ENCODE measurements at places on chromosomes 6 and 20. TPM values are rescaled to one million over a fixed set of nuclear protein-coding genes. Genes with fewer than 3 reads are reported as not detected.

- H3K36me3 ChIP-seq: no peaks in the 10 kb centered on the region
- H3K27ac ChIP-seq: peak overlapping the region; percentile 81
- peak overlapping the region; percentile 46 for H3K4me3 ChIP-seq
- no peak for DNase-seq
- H3K27me3 ChIP-seq: no peaks in the 10 kb centered on the region
These were observed 185.9 kb downstream of the PDE7B start for GRCh38 chr6:136037242-136037875.

- peaks cover 42% of the 10 kb centered on the region for H3K4me1 ChIP-seq
- H3K27me3 ChIP-seq: no peaks in the 10 kb centered on the region
- peak overlapping the region; percentile 98 for H3K27ac ChIP-seq
- DNase-seq: no peak
These were observed 565 bp downstream of the QKI start for GRCh38 chr6:163414946-163415619.

DNA sequence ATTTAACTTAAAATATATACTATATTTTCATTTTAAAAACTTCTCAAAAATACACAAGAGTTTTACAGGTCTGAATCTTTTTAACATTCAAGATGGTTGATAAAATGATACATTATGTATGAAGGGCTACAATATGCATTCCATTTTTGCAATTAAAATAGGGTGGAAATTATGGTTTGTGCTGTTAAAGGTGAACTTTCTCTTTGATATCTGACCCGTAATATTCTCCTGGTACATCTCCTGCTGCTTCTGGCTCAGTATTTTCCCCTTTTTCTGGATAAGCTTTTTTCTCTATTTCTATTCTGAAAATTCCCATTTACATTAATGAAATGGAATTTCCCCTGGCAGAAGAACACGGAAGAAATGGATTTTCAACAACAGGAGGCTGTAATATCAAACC is 27.4 kb upstream of the LCA5 start:
- no peak for DNase-seq
- no peak overlapping the region for H3K4me3 ChIP-seq
- no peaks in the 10 kb centered on the region for H3K36me3 ChIP-seq
- H3K4me1 ChIP-seq: no peaks in the 10 kb centered on the region

- no peak for DNase-seq
- no peaks in the 10 kb centered on the region for H3K4me1 ChIP-seq
- no peak overlapping the region for H3K4me3 ChIP-seq
These were observed 78.1 kb upstream of the EZR start for GRCh38 chr6:158897236-158897635.

DNA sequence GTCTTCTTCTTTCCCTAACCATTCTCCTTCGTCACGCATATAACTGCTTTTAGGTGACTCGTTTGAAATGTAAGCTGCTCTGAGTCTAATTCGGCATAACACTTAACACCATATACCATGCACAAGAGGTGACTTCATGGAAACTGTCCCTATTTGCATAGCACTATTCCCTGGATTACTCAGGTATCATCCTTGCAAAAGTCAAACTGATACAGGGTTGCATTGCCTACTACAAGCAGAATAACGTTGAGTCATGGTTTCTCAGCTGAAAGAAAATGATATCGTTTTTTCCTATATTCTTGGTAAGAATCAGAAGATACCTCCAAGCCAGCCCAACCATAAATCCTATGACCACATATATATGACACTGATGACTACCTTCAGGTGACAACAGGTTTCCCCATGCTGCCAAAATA is 227.5 kb downstream of the ATXN1 start:
- no peaks in the 10 kb centered on the region for H3K27me3 ChIP-seq
- no peak for DNase-seq
- no peak overlapping the region for H3K4me3 ChIP-seq
- no peaks in the 10 kb centered on the region for H3K36me3 ChIP-seq
- no peaks in the 10 kb centered on the region for H3K4me1 ChIP-seq

DNA sequence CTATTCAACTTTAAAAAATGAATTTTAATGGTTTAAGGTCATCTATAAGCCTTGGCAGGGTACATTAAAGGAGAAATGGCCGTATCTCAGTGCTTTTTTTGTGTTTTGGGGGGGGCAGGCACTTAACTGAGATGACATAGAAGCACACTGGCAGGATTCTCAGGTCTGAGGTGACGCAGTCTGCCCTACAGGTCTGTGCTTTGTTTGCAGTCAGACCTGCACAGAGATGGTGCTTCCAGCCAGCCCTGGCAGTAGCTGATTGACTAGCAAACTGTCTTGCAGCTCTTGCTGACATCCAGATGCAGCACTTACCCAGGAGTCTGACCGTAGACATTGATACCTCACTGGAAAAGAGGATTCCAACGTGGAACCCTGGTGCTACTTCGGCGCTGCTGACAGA is 249.1 kb downstream of the FOXC1 start:
- no peaks in the 10 kb centered on the region for H3K27me3 ChIP-seq
- H3K4me1 ChIP-seq: peaks cover 13% of the 10 kb centered on the region
- H3K36me3 ChIP-seq: no peaks in the 10 kb centered on the region
- no peak for DNase-seq
- H3K27ac ChIP-seq: no peak overlapping the region

- no peak overlapping the region for H3K27ac ChIP-seq
- H3K4me3 ChIP-seq: no peak overlapping the region
- H3K36me3 ChIP-seq: no peaks in the 10 kb centered on the region
- no peaks in the 10 kb centered on the region for H3K4me1 ChIP-seq
These were observed 36.2 kb downstream of the THEMIS start for GRCh38 chr6:127864701-127865100.

Gene TMEM74B
- 4.2 TPM for total RNA-seq

Gene LY6G6C
- total RNA-seq: not detected

- no peaks in the 10 kb centered on the region for H3K27me3 ChIP-seq
- no peaks in the 10 kb centered on the region for H3K4me1 ChIP-seq
- DNase-seq: no peak
- H3K4me3 ChIP-seq: no peak overlapping the region
These were observed 169.3 kb downstream of the OGFRL1 start for GRCh38 chr6:71457929-71458328.

Gene TOMM6
- 105 TPM for total RNA-seq

DNA sequence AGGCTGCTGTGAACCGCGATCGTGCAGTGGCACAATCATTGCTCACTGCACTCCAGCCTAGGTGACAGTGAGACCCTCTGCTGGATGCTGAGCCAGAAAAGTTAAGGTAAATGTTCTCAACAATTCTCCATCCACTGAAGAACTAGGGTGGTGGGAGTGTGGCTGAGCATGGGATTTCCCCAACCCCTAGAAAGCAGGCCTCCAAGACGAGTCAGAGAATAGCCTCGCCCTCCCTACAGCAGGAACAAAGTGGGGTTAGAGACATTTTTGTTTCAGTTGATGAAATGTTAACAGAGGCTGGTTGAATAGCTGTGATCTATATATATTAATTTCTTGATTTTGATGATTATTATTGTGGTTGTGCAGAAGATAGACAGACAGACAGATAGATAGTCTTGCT is 6.1 kb upstream of the ALDH8A1 start:
- no peaks in the 10 kb centered on the region for H3K27me3 ChIP-seq
- H3K36me3 ChIP-seq: peaks cover 10% of the 10 kb centered on the region
- no peak overlapping the region for H3K4me3 ChIP-seq
- H3K4me1 ChIP-seq: no peaks in the 10 kb centered on the region
- DNase-seq: no peak

- H3K36me3 ChIP-seq: no peaks in the 10 kb centered on the region
- H3K27me3 ChIP-seq: no peaks in the 10 kb centered on the region
- H3K4me3 ChIP-seq: no peak overlapping the region
- H3K4me1 ChIP-seq: peaks cover 12% of the 10 kb centered on the region
- H3K27ac ChIP-seq: no peak overlapping the region
These were observed 257.2 kb downstream of the TAF4 start for GRCh38 chr20:61808447-61808846.

Gene ANGPT4
- total RNA-seq: 0.98 TPM

Gene RARS2
- total RNA-seq: 17.9 TPM

Gene TREM2
- total RNA-seq: 5.2 TPM

DNA sequence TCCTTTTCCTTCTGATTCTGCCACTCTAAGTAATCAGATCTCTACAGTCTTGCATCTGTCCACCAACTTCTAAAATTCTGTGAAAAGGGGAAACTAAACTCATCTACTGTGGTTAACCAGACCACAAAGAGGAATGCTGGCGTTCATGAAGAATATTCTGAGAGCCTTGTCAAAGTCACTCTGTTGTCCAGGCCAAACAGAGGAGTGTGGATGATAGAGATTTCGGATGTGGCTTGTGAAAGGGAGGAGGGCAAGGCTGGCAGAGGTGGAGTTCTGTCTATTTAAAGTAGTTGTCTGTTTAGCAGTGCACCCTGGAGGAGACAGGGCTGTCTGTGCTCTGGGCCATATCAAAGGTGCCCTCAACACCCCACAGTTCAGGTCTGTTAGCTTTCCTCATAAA is 33.9 kb downstream of the CCN2 start:
- H3K27me3 ChIP-seq: no peaks in the 10 kb centered on the region
- H3K36me3 ChIP-seq: no peaks in the 10 kb centered on the region
- no peak overlapping the region for H3K4me3 ChIP-seq
- no peak overlapping the region for H3K27ac ChIP-seq

DNA sequence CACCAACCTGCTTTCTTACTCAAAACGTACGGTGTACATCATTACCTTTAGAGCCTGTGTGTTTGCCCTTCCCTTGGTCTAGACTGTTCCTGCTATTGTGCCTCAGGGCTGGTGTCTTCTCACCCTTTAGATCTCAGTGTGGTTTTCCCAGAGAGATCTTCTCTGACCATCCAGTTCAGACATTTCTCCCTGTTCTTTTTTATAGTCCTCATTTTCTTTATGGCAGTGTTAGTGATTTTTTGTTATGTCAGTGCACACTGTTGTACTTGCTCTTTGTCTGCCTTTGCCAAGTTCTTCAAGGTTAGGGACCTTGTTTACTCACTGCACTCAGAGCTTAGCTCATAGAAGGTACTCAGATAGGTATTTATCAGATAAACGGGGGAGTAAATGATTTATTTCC is 82.8 kb downstream of the ATRN start:
- H3K27ac ChIP-seq: no peak overlapping the region
- H3K27me3 ChIP-seq: no peaks in the 10 kb centered on the region
- no peak for DNase-seq

Gene RIMS4
- total RNA-seq: 6.4 TPM

DNA sequence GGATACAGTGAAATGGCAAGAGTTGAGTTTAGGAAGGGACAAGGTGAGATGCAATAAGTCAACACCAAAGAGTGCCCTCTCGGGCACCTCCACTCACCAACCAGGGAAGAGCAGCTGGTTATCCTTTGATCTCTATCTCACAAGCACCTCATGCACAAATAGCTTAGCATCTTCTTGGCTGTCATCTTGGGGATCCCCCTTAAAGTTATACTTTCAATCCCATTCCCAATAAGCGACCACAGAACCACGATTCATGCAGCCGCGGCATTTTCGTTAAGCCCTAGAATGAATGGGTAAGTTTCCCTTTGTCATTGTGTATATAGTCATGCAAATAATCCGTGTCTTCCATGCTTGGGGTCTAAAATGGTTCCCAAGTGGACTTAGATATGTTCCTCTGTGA is 73.5 kb downstream of the ADTRP start:
- no peaks in the 10 kb centered on the region for H3K27me3 ChIP-seq
- H3K4me1 ChIP-seq: peaks cover 16% of the 10 kb centered on the region
- DNase-seq: no peak
- H3K4me3 ChIP-seq: no peak overlapping the region
- H3K27ac ChIP-seq: no peak overlapping the region

Gene STX16
- total RNA-seq: 49.4 TPM

GRCh38 chr6:140105857-140106256 is 731.4 kb upstream of the CITED2 start:
- H3K27ac ChIP-seq: no peak overlapping the region
- H3K4me1 ChIP-seq: no peaks in the 10 kb centered on the region
- no peaks in the 10 kb centered on the region for H3K27me3 ChIP-seq
- H3K4me3 ChIP-seq: no peak overlapping the region
- DNase-seq: no peak

Gene NRSN1
- total RNA-seq: 1.5 TPM

DNA sequence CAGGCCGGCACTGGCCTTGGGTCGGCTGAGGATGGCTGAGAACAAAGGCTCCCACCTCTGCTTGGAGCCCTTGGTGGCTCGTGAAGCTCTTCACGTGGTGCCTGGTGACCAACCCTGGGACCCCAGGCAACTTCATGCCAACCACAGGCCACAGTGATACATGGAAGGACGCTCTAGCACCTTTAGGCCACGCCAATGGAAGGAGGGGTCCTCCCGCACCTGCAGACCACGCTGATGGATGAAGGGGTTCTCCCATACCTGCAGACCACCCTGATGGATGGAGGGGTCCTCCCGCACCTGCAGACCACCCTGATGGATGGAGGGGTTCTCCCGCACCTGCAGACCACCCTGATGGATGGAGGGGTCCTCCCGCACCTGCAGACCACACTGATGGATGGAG is 62.5 kb downstream of the ERMARD start:
- H3K27me3 ChIP-seq: no peaks in the 10 kb centered on the region
- H3K36me3 ChIP-seq: no peaks in the 10 kb centered on the region
- H3K4me3 ChIP-seq: no peak overlapping the region
- no peak overlapping the region for H3K27ac ChIP-seq

- no peak overlapping the region for H3K27ac ChIP-seq
- H3K4me1 ChIP-seq: no peaks in the 10 kb centered on the region
- H3K27me3 ChIP-seq: no peaks in the 10 kb centered on the region
- no peaks in the 10 kb centered on the region for H3K36me3 ChIP-seq
- H3K4me3 ChIP-seq: no peak overlapping the region
These were observed 7.4 kb downstream of the ECT2L start for GRCh38 chr6:138803331-138803730.

GRCh38 chr6:43861212-43861894 is 91.3 kb downstream of the VEGFA start:
- no peak for DNase-seq
- H3K27ac ChIP-seq: no peak overlapping the region
- no peaks in the 10 kb centered on the region for H3K27me3 ChIP-seq
- H3K4me1 ChIP-seq: no peaks in the 10 kb centered on the region
- H3K4me3 ChIP-seq: no peak overlapping the region

Gene FAXC
- 6.6 TPM for total RNA-seq

DNA sequence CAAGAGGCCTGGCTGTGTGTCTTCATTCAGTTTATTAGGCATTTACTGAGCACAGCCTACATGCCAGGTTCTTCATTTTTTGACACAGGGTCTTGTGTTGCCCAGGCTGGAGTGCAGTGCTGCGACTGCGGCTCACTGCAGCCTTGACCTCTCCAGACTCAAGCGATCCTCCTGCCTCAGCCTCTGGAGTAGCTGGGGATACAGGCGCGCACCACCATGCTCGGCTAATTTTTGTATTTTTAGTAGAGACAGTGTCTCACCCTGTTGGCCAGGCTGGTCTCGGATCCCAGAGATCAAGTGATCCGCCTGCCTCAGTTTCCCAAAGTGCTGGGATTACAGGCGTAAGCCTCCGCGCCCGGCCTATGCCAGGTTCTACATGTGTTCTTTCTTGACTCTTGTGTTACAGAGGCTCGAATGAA is 601 bp upstream of the ATRN start:
- no peaks in the 10 kb centered on the region for H3K27me3 ChIP-seq
- H3K27ac ChIP-seq: peak overlapping the region; percentile 79
- no peaks in the 10 kb centered on the region for H3K36me3 ChIP-seq

Gene BCAS1
- total RNA-seq: 2.7 TPM

Gene ULBP3
- 1.7 TPM for total RNA-seq

Gene GABBR1
- total RNA-seq: 58.4 TPM

- H3K4me3 ChIP-seq: no peak overlapping the region
- no peaks in the 10 kb centered on the region for H3K36me3 ChIP-seq
- H3K4me1 ChIP-seq: no peaks in the 10 kb centered on the region
- H3K27ac ChIP-seq: no peak overlapping the region
- no peaks in the 10 kb centered on the region for H3K27me3 ChIP-seq
- no peak for DNase-seq
These were observed 44.3 kb upstream of the PLCB4 start for GRCh38 chr20:9024606-9025005.

Data from vagina (tissue), 2 donors.